ENCODE measurements at places on chromosomes 5 and 9.

- no peak for DNase-seq
These were observed 20.6 kb downstream of the GGTA1 start for GRCh38 chr9:121478816-121479676.

DNA sequence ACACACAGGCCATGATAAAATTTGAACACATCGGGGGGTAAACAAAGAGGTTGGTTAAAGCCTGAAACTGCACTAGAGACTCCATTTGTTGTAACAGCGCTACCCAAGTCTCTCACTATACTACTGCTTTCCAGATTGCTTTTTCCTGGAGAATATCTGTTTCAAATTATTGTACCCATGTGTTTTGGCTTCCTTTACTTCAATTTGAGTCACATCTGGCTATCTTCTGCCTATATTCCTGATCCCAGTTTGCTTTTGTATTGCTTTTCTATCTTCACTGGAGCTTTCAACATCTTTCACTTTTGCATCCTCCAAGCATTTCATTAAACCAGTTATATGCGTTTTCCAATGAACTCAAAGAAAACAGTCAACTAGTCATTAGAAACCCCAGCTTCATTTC lies 404.7 kb downstream of the MLLT3 start:
- no peak for DNase-seq

DNA sequence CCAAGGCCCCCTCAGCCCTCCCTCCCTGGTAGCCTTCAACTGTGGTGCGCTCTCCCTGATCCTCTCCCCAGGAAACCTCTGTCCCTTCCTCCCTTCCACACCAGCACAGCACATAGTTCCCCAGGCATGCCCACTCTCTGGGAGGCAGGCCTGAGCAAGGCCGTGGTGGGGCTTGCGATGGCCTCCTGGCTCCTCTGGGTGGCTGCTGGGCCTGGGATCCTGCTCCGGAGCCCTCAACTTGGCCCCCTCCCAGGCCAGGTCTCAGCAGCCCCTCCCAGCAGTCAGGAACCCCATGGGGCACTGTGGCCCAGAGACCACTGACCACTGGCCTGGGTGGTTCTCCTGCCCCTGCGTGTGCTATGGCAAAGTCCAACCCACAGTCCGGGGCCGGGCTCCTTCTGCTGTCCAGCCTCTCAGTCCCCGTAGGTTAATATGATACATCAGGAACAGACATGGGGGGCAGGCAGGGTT lies 125.8 kb downstream of the ZNF354C start:
- no peak for DNase-seq

GRCh38 chr9:127835991-127836516 lies 18.4 kb downstream of the ENG start:
- DNase-seq: no peak

DNA sequence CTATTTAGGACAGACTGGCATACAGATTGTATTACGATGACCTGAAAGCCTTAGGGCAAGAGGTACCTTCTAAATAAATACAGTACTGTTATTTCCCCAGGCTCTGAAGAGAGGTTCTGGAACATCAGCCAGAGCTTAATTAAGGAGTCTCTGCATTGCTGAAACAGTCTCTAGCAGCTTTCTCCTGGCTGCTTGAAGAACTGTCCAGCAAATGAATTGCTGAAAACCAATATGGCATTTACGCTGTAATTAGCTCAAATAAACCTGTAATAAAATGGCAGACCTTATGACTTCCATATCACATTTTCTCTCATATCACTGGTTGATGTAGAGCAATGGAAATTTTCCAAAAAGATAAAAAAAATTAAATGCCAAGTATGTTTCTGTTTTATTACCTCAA lies 636.3 kb downstream of the GABRG2 start:
- DNase-seq: no peak

GRCh38 chr5:83172655-83173054 lies 95.3 kb downstream of the XRCC4 start:
- no peak for DNase-seq

DNA sequence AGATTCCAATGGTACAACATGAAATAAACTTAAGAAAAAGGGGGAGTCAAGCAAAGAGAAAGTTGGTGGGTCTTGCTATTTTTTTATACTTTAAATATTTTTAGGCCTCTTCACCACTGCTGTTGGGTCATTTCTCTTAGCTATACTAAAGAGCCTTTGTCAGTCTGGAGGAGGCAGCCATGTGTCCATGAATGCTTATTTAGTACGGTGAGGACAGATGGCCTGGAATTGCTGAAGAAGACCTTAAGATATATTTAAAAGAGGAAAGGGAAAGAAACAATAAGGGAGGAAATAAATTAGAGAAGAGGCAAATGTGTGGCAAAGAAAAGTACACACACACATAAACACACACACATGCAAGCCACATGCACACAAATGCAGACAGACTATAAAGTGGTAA lies 560.5 kb upstream of the MEF2C start:
- DNase-seq: no peak

DNA sequence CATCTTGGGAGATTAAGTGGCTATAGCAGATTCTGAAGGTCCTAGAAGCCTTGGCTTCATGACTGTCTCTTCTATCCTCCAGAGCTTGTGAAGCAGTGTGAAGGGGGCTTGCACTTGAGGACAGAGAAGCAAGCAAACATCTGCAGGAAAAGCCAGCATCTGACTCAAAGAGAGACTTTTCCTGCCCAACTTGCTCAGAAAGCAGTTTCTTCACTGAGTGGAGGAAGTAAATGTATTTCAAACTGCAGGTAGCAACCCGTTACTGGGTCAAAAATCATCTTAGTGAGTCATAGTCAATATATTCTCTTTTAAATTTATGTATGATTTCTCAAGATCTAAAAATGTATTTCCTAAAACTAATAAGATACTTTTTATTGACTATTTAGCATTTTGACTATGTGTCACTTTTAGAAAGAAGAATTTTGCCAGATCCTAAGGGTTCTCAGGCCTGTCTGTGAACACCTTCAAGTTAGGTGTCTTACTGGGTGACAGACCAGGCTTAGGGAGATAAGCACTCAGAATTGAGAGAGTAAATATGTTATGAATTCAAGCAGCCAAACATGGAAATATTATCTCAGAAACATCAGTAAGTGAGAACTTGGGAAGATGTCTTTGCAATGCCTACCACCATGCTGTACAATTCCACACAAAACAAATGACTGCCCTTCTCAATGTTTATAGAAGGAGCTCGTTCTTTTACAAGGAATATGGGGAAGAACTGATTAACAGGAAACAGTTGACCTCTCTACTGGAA lies 72.6 kb upstream of the DMAC1 start:
- DNase-seq: no peak

DNA sequence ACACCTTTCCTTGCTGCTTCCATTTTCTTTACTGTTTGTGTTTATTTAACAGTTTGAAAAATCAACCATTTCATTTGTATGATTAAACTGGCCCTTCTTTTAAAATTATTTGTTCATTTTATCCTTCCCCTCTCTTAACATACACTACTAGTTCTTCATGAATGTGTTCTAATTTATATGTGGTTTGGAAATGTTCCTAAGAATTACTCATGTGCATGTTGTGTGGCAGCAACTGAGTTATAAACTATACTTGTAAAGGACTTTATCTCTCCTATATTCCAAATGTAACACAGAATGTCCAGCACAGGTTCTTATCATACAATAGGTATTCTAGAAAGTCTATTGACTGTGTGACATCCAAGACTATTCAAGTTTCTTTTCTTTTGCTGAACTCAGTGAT lies 358.2 kb upstream of the MEF2C start:
- no peak for DNase-seq

DNA sequence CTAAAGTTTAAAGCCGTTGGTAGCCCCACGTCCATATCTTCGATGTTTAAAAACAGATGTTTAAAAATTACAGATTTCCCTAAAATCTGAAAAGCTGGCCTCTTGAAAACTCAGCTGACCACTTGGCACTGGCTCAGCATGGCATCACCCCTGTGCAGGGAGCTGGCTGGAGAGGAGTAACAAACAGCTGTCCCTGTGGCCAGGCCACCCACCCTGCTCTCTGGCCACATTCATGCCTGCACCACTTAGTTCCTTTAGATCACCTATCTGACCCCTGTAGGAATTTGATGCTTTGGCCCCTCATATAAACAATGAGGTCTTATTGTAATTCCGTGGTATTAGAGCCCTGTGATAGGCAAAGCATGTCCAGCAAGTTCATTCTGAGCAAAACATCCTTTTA lies 107.5 kb downstream of the FRMD3 start:
- no peak for DNase-seq

DNA sequence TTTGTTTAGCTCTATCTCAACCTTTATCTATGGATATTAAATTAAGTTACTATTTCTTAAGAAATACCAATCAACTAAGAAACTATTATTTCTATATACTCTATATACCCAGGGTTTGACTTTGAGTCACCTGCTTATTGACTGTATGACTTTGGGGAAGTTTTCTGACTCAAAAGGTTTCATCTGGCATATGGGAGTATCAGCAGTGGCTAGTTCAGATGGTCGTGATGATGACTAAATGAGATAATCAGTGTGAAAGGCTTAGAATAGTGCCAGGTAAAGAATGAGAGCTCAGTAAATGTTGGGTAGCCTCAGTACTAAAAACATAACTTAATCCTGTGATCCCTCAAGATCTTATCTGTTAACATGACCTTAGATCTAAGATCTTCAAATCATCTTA lies 179.7 kb upstream of the ISL1 start:
- DNase-seq: no peak

GRCh38 chr5:38403406-38403805 lies 145.0 kb downstream of the EGFLAM start:
- DNase-seq: no peak

DNA sequence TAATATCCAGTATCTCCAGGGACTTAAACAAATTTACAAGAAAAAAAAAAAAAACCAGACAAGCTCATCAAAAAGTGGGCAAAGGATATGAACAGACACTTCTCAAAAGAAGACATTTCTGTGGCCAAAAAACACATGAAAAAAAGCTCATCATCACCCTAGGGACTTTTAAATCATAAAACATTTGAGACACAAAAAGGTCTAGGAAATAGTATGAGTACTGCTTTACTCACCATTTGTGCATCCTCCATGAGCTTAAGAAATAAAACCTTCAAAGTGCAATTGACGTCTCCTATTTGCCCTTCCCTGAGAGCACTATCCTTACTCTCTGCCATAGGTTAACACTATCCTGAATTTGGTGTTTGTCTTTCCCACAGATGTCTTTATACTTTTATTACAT lies 193.7 kb upstream of the NREP start:
- no peak for DNase-seq

DNA sequence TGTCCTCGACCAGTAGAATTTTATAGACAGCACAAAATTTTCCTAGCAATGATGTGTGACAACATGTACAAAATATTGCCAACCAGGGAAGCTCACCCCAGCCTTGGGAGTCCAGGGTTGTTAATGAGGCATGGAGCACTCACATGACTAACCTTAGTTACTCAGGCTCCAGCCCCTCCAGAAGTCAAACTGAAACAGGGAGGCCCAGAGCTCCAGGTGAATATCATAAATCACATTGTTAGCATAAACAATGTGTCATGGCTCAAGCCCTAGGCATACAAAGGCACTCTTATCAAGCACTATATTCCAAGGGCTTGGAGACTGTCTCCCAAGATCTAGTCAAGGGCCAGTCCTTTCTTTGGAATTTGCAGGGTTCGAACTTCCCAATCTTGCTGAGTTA lies 44.4 kb downstream of the TNFAIP8 start:
- no peak for DNase-seq

DNA sequence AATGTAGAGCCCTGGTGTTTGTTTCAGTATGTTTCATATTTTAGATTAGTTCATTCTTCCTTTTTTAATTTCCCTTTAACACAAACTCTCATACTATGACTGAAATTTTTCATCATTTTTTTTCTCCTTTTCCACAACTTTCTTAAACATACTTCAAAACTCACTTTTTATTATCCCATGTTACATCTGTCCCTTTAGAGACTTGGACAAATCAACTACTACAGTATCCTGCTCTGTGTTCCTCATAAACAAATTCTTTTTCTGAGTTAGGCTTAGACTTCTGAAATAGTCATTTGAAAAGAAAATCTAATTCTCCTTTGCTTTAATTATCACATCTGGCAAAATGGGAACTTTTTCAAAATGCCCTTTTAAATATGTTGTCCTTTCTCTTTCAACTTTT lies 15.3 kb downstream of the MATR3 start:
- DNase-seq: no peak

GRCh38 chr9:9016597-9016996 lies 1217.0 kb upstream of the DMAC1 start:
- DNase-seq: no peak

DNA sequence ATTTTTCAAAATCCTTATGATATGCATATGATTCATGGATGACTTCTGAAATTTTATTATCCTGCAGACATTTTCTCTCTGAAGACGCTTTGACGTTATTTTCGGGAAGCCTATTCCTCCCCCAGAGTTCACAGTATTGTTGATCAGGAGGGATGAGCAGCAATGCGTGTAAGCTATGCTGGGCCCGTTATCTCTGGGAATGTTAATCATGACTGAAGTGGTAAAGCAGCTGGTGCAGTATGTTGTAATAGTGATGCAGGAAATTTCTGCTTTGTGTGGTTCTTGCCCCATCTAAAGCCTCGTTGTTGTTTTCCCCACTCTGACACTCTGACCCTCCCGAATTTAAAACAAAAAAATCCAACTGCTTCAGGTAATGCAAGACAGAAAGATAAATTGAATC lies 1797.8 kb upstream of the WWC1 start:
- no peak for DNase-seq

DNA sequence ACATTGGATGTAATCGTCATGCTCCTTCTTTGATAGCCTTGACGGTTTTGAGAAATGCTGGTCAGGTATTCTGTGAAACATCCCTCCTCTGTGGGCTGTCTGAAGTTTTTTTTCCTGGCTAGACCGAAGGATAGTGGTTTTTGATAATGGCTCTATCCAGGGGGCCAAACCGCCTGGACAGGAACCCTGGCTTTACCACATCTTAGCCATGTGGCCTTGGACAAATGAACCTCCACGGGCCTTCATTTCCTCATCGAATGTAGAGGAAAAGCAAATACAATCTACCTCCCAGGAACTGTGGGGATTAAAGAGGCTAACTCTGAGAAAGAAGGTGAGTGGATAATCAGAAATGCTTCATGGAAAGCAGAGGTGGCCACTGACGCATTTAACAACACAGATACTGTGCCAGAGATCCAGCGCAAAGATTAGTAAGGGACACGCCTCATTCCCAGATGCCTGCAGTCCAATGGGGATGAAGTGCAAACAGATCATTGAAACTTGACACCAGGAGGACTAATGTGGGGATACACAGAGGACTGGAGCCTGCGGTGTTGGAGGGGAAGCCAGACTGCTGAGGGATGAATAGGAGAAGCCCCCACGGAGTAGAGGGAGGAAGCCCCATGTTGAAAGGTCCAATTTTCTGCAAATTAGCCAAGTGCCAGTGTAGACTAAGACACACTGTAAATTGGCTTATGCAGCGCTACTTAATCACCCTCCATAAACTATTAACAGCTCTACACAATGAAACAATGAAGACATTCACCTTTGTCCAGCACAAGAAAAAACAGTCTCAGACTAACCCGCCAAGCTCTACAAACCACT lies 41.6 kb downstream of the MYO10 start:
- DNase-seq: peak; percentile 82

- no peak for DNase-seq
These were observed 5.4 kb upstream of the CCDC187 start for GRCh38 chr9:136309101-136309801.

All from HAP-1 (cell line).